ENCODE measurements at places on chromosomes 4 and X. TPM values are rescaled to one million over a fixed set of nuclear protein-coding genes. Genes with fewer than 3 reads are reported as not detected.

- no peak for DNase-seq
These were observed 1.5 kb downstream of the EVC start for GRCh38 chr4:5712517-5712916.

QDPR gene
- total RNA-seq: 53.7 TPM

GPR119 gene
- total RNA-seq: not detected

GRCh38 chr4:15781427-15782095 is 3.4 kb downstream of the CD38 start:
- no peak for DNase-seq

GRCh38 chr4:95268819-95269565 is 279.8 kb downstream of the UNC5C start:
- no peak for DNase-seq

GRCh38 chrX:151174581-151175282 is 1.7 kb upstream of the GPR50 start:
- no peak for DNase-seq

PAGE1 gene
- not detected for total RNA-seq

GALNT7 gene
- total RNA-seq: 5.1 TPM

C4orf36 gene
- total RNA-seq: 0.78 TPM

DNA sequence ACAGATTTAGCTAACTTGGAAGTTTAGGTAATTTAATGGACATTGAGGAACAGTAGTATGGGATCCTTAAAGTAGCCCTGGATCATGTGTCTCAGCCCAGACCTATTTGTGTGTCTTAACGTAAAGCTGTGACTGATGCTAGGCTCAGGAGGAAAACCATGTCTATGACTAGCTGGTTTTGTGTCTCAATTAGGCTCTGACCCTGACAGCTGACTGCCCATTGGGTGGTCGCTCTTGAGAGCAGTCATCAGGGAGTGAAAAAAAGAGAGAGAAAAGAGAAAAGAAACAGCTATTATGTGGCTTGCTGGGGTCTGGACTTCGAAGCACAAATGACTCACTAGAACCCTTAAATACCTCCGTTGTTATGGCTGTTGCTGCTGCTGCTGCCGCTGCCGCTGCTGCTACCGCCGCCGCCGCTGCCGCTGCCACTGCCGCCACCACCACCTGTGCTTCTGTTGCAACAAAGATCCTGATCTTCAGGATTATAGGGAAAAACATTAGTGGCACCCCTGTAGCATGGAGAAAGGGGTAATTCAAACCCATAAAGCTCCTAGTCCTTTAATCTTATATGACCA is 70.7 kb downstream of the GSPT2 start:
- no peak for DNase-seq

- DNase-seq: no peak
These were observed 174.2 kb upstream of the DMD start for GRCh38 chrX:33385546-33385945.

DNA sequence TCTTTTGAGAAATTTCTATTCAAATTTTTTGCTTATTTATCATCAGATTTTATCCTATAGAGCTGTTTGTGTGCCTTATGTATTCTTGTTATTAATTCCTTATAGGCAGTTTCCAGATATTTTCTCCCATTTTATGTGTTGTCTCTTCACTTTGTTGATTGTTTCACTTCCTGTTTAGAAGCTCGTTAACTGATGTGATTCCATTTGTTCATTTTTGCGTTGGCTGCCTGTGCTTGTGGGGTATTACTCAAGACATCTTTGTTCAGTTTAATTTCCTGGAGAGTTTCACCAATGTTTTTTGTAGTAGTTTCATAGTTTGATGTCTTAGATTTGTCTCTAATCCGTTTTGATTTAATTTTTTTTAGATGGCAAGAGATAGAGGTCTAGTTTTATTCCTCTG is 14.6 kb downstream of the ZNF718 start:
- no peak for DNase-seq

- no peak for DNase-seq
These were observed 7.0 kb upstream of the NDNF start for GRCh38 chr4:121079376-121079775.

DNA sequence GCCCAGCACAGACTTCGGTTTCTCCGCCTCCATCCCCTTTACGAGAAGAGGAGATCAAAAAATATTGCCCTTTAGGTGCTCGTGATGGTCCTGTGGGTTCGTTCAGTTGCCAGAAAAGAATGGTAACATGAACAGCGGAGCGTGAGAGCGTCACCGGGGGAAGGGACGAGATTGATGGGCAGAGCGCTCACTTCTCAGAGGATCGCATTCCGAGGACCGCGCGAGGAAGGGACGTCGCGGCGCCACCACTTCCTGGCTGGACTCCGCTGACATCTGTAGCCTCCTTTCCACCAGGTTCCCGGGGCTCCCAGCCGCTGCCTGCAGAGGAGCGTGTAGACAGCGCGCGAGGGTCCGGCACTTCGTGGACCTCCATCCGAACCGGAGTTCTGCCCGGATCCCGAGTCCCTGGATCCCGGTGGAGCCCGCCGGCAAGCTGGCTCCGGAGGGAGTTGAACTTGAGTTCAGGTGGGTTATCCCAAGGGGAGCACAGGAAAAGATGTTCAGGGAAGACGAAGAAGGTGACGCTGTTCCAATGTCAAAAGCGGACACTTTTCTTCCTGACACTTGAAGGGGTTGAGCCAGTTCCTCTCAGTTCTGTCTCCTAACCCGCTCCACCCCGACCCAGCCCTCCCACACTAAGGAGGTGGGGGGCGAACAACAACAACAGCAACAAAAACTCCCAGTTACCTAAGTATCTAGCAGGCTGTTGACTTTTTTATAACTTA is 484 bp downstream of the GALNTL6 start:
- DNase-seq: no peak

DNA sequence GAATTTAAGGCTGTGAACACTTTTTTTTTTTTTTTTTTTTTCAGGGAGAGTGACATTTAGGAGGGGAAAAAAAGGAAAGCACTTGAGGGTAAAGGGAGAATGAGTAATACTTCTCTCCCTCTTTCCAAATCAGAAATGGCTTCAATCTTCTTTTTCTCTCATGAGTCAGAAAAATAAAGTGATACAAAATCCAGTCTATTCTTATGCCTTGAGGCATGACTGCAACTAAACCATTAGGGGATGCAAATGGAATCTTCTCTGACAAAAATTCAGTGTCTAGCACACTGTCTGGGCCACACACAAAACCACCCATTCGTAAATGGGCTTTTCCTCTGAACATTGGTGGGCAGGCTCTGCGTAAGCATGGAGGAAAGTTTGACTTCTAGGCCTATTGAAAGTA is 46.7 kb upstream of the POU4F2 start:
- no peak for DNase-seq

DNA sequence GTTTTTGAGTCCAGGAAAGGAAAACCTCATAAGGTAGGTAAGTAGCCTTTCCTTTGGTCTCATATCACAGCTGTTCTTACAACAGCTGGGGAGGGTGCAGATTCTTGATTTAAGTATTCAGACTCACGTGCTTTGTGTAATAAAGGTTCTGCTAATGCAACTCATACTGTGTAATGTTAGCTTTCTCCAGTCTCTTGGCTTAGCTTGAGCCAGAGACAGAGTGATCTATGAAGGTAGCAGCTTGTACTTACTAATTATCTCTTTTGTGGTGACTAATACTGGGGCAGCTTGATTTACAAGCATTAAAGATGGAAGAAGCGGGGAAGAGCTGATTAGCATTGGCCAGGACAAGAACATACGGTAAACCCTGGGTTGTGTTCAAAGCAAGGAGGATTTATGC is 80.3 kb downstream of the LNX1 start:
- no peak for DNase-seq

STPG2 gene
- 0.43 TPM for total RNA-seq

HSFX2 gene
- total RNA-seq: not detected

GRCh38 chr4:124104628-124105027 is 607.9 kb downstream of the ANKRD50 start:
- DNase-seq: no peak

- DNase-seq: no peak
These were observed 31.2 kb upstream of the MCF2 start for GRCh38 chrX:139739138-139739537.

GRCh38 chrX:10401239-10401638 is 219.1 kb downstream of the MID1 start:
- no peak for DNase-seq

DNA sequence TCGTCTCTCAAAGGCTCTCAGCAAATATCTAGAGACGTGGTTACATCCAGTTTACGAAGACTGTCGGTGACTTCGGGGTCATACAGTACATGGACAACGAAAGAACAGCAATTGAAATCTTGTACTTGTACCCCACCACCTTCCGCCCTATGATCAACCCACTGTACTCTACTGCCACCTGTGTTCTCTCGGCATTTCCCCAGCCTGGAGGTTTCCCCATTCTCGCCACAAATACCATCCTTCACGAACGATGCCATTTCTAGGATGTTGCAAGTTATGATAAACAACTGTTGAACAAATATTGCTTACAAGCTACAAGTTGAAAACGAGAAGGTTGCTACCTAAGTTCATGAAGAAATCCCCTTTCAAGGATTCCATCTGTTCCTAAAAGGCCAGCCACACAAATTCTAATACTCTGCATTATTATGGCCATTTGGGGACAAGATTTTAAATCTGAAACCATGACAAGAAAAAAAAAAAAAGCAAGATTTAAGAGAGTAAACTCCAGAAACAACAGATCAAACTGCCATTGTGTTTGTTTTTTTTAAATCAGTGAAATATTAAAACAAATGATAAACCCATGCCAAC is 1.6 kb downstream of the APBB2 start:
- no peak for DNase-seq

ACTRT1 gene
- not detected for total RNA-seq

All from Right ventricle myocardium inferior (tissue), 1 donor.